ENCODE measurements at places on chromosomes 1 and 21.

DNA sequence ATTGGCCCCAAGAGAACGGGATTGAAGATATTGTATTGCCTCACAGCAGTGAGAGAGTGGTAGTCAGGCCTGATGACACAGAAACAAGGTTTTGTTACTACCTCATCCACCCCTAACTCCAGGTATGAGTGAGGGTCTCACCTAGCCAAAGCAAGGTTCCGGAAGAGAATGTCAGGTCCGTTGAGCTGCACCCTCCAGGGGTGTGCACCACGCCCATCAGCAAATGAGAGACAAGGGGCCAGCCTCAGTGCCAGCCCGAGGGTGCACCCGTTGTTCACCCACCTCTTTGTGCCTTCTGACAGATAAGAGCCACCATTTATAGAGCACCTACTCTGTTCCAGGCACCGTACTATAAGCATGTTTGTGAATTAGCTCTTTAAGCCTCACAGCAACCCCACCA lies 121.9 kb upstream of the IPO9 start:
- no peaks in the 10 kb centered on the region for H3K27me3 ChIP-seq
- H3K36me3 ChIP-seq = no peaks in the 10 kb centered on the region
- H3K4me1 ChIP-seq = peaks cover 23% of the 10 kb centered on the region
- no peak overlapping the region for H3K4me3 ChIP-seq
- H3K27ac ChIP-seq = no peak overlapping the region

DNA sequence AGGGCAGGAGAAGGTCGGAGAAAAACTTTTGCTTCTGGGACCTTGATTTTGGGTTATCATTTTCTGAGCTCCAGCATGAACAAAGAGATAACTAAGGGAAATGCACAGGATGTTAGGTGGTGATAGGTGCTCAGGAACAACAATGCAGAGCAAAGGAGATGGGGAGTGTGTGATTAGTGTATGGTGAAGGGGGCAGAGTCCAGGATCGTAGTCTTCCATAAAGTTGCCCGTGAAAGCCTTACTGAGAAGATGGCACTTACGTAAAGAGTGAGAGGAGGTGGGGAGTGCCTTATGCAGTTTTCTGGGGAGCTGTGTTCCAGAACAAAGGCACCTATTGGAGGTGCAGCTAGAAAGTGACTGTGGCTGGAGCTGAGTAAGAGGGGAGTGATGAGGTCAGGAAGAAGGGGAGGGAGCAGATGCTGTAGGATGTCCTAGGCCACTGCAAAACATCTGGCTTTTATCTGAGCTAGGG lies 11.6 kb downstream of the KCNK1 start:
- H3K27me3 ChIP-seq = no peaks in the 10 kb centered on the region
- no peaks in the 10 kb centered on the region for H3K4me1 ChIP-seq
- H3K36me3 ChIP-seq = no peaks in the 10 kb centered on the region
- no peak overlapping the region for H3K4me3 ChIP-seq
- H3K27ac ChIP-seq = no peak overlapping the region

DNA sequence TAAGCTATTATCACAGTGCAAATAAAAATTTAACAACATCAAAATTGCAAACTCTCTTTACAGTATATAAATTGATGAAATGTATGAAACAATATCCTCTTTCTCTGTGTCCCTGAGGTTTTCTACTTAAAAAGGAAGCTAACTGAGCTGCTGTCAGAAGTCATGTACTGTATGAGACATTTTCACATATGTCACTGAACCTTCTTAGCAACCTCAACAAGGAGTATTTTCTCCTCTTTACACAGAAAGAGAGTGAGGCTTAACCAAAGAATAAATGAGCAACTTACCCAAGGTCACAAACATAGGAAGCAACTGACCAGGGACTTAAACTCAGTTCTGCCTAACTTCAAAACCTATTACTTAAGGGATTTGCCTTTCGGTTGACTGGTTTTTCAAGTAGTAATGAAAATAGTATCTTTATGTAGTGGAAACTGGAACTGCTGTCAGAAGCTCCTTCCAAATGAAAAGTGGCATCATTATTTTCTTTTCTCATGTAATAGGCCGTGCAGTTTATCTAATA lies 288.9 kb downstream of the LRRIQ3 start:
- H3K4me1 ChIP-seq = no peaks in the 10 kb centered on the region
- H3K4me3 ChIP-seq = no peak overlapping the region
- no peak overlapping the region for H3K27ac ChIP-seq
- no peak for DNase-seq
- H3K27me3 ChIP-seq = no peaks in the 10 kb centered on the region
- no peaks in the 10 kb centered on the region for H3K36me3 ChIP-seq

GRCh38 chr1:97837161-97837560 lies 83.7 kb downstream of the DPYD start:
- no peaks in the 10 kb centered on the region for H3K36me3 ChIP-seq

DNA sequence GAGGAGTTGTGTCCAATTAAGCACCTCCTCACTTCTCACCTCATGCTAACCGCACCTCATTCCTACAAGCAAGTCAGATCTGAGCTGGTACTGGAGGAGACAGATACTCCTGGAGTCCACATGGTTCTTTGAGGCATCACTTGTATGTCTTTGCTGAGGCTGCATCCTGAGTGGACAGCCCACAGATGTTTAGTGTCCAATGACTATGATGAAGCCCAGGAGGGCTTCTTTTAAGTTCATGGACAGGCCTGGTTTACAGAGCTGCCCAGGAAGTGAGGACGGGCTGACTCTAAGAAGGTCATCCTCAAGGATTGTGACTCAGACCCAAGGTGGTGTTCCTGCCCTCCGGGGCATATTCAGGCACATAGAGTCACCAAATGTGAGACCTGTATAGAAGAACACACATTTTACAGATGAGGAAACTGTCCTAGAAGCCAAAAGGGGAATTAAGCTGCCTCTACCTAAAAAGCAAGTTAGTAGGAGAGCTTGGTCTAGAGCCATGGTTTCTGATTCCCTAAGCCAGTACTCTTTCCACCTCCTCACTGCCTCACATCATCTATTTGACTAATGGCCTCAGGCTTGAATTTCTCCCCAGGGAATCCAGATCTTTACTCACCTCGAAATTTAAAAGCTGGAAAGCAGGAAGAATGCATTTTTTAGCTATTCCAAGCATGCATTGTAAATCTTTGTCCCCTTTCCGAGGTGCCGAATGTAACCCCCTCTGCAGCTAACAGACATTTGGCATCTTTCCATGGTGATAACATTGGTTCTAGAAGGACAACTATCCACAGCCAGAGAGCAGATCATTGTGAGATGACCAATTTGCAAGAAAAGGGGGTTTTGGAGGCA lies 228.1 kb downstream of the OMA1 start:
- H3K4me1 ChIP-seq = no peaks in the 10 kb centered on the region
- H3K27ac ChIP-seq = no peak overlapping the region
- H3K4me3 ChIP-seq = no peak overlapping the region
- no peaks in the 10 kb centered on the region for H3K27me3 ChIP-seq
- no peak for DNase-seq
- H3K36me3 ChIP-seq = no peaks in the 10 kb centered on the region

GRCh38 chr1:214446772-214447556 lies 104.4 kb downstream of the PTPN14 start:
- H3K4me3 ChIP-seq = no peak overlapping the region
- no peaks in the 10 kb centered on the region for H3K27me3 ChIP-seq
- DNase-seq = no peak
- no peaks in the 10 kb centered on the region for H3K4me1 ChIP-seq

DNA sequence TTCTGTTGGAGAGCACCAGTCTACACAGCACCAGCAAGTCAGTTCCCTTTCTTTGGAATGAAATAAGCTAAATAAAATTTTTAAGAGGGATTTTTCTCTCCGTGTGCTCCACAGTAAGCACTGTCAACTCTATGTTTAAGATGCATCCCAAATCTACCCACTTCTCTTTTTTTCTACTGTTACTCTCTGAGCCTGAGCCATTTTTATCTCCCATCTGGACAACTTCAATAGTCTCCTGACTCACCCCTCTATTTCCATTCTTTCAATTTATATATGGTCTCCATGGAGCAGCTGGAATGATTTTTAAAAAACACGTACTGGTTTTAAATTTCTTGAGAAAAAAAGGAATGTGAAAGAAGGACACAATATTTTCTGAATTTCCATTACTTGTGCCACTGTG lies 24.7 kb upstream of the CCT8 start:
- no peak overlapping the region for H3K27ac ChIP-seq
- no peaks in the 10 kb centered on the region for H3K36me3 ChIP-seq
- H3K4me1 ChIP-seq = no peaks in the 10 kb centered on the region
- no peak for DNase-seq

DNA sequence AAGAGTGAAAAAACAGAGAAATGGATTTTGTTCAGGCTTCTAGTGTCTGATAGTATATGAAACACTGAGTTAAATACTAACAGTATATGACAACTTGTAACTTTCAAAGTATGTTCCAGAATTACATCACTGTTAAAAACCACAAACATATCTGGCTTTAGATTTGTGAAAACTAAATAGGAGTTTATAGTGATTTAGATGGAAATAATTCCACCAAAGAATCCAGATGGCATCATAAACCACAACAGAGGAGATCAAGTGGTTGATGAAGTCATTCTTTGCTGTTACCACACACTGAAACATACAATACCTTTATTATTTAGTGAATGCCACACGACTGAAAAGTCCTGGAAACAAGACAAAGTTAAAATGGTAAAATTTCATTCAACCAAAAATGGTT lies 37.2 kb downstream of the ALG14 start:
- H3K4me1 ChIP-seq = no peaks in the 10 kb centered on the region
- no peaks in the 10 kb centered on the region for H3K36me3 ChIP-seq
- H3K4me3 ChIP-seq = no peak overlapping the region
- H3K27me3 ChIP-seq = no peaks in the 10 kb centered on the region
- no peak for DNase-seq

- H3K4me1 ChIP-seq = no peaks in the 10 kb centered on the region
- no peaks in the 10 kb centered on the region for H3K27me3 ChIP-seq
- H3K27ac ChIP-seq = no peak overlapping the region
- no peak for DNase-seq
- no peaks in the 10 kb centered on the region for H3K36me3 ChIP-seq
Measured at GRCh38 chr1:89894210-89895201, 73.7 kb downstream of the LRRC8D start.

DNA sequence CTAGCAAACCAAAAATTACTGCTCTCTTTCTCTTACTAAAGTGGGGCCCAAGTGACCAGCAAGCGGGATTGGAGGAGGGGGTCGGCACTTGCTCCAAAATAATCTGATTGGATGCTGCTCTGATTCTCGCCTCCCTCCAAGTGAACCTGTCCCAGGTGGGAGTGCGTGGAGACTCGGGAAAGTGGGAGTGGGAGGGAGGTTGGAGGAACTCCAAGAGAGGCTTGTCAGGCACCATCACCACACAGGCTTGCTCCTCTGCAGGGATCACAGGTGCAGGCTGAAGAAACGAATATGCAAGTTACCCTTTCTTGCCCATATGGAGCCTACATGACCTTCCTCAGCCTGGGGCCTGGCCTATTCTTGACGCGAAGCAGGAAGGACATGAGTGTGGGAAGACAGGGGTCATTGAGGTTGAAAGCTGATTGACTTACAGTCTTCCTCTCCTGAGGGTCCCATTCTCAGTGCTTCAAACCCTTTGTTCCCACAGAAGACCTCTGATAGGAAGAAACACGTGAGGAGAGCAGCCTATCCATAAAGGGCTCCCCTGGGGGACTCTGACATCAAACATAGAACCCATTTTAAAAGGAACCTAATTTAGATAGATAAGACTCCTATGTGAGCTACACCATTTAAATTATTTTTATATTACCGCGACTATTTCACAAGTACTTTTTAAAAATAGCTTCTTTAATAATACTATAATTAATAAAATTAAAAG lies 14.2 kb downstream of the RGS8 start:
- H3K4me1 ChIP-seq = no peaks in the 10 kb centered on the region
- H3K27ac ChIP-seq = no peak overlapping the region
- H3K4me3 ChIP-seq = no peak overlapping the region
- H3K27me3 ChIP-seq = peaks cover 4% of the 10 kb centered on the region
- H3K36me3 ChIP-seq = no peaks in the 10 kb centered on the region

DNA sequence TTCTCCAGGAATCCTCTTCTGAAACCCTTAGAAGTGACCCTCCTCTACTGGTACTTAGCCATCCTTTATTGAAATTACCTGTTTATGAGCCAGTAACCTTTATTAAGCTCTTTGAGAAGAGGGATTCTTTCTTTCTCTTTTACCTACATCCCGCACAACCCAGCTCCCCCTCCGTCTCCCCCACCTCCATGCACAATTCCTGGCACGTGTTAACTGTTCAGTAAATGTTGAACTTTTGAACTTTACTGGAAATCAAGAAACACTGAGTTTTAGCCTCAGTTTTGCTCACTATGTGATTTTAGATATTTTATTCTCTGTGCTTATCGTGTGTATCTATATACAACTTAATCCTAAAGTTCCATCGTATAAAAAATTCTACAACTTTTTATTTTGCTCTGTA lies 1.8 kb downstream of the TMED5 start:
- H3K36me3 ChIP-seq = no peaks in the 10 kb centered on the region
- no peak overlapping the region for H3K27ac ChIP-seq
- peaks cover 27% of the 10 kb centered on the region for H3K4me1 ChIP-seq
- H3K4me3 ChIP-seq = peak overlapping the region; percentile 82
- no peak for DNase-seq

Measured in upper lobe of right lung (tissue), 1 donor.